ENCODE measurements at places on chromosomes 12 and 14.

DNA sequence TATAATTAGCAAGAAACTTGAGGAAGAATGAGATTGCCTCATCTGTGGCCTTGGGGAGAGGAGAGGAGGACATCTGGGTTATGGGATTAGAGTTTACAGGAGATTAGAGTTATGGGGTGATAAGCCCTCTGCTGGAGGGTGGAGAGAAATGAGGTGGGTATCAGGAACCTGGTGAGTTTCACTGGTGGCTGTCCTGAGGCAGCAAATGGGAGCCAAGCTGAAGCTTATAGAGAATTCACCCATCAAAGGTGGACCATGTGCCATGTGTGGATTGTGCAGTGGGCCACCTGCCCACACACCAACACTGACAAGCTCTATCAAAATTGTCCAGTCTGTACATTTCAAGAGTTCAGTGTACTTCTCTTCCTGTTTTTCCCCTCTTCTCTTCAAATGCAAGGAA lies 135.3 kb downstream of the AEBP2 start:
- DNase-seq: no peak

GRCh38 chr12:47554046-47554653 lies 151.7 kb downstream of the RPAP3 start:
- no peak for DNase-seq

DNA sequence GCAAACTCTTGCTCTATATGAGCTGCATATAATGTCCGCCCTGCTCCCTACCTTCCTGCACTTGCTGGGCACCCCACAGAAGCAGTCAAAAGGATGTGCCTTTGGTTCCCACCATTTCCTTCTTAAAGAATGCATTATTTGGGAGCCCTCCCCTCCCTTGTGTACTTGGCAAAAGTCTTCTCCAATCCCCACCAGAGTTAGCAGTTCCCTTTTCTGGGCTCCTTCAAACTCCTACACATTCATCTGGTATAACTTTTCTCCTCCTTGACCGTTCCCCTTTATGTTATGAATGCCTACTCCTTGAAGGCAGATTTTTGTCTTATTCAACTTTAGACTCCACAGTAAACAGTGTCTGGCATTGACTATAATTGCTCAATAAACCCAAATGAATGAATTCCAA lies 27.8 kb downstream of the AREL1 start:
- no peak for DNase-seq

- DNase-seq: no peak
These were observed 48.2 kb downstream of the PLEKHA5 start for GRCh38 chr12:19177754-19178153.

GRCh38 chr14:36656687-36657398 lies 4.8 kb upstream of the PAX9 start:
- no peak for DNase-seq

- no peak for DNase-seq
These were observed 1.1 kb upstream of the SUSD6 start for GRCh38 chr14:69610020-69610873.

GRCh38 chr14:86641310-86641709 lies 1111.4 kb downstream of the FLRT2 start:
- DNase-seq: no peak

DNA sequence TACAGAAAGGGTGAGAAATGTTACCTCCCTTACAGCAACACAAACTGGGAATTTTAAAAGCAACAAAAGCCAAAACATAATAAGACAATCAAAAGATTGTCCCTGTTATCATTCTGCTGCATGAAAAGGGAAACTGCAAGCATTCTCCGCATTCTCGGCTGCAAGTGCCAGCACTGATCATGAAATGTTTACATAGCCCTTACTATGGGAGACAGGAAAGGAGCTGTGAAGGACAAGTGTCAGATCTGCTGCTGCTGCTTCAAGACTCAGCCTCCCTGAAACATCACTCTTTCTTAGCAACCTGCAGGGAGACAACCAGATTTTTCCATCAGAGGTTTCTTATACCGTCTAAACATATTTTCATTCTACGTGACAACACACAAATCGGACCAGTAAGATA lies 20.1 kb downstream of the DENND5B start:
- no peak for DNase-seq

DNA sequence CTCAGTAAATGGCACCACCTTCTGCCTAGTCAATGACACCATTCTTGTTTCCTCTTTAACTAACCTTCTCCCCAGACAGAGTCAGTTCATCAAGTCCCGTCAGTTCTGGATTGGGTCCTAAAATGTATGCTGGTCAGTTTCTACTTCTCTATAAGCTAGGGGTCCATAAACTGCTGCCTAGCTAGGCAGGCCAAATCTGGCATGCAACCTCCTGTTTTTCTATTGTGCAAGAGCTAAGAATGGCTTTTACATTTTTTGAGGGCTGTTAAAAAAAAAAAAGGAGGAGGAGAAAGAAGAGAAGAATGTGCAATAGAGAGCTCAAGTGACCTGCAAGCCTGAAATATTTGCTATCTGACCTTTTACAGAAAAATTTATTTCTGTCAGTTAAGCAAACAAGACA lies 6.4 kb upstream of the TMED10 start:
- no peak for DNase-seq

- DNase-seq: no peak
These were observed 341.6 kb upstream of the FKBP4 start for GRCh38 chr12:2453076-2453760.

DNA sequence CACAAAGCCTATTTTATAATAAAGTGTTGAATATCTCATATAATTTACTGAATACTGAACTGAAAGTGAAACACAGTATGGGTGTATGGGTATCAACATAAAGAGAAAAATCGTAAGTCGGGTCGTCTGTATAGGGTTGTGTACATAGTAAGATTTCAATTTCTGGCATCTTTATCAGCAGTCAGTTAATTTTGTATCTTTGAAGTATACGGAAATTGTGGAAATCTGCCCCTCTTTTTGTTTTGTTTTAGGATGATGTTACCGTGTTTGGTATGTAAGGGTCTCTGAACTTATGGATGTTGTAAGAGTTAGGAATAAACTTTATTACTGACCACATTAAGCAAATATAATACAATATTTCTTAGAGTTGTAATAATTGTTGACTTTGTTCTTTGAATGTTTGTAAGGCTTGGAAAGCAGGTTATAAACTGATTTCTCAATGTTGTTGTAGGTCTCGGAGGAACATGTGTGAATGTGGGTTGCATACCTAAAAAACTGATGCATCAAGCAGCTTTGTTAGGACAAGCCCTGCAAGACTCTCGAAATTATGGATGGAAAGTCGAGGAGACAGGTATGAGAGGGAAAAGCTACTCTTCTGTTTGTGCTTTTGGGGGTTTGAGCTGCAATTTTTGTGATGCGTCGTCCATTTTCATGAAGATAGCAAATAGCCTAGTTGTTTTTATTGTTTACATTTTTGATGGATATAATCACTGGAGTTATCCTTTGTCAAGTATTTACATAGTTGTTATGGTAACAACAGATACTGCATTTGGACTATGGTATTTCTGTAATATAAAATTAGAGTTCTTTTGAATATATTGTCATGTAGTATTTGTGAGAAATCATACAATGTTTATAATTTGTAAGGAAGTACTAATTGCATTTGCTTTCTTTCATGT lies 12.0 kb downstream of the EID3 start:
- DNase-seq: no peak

- no peak for DNase-seq
These were observed 89.5 kb upstream of the OTX2 start for GRCh38 chr14:56899829-56900228.

- no peak for DNase-seq
These were observed 36.4 kb upstream of the TUNAR start for GRCh38 chr14:95840094-95840700.

- DNase-seq: no peak
These were observed 15.4 kb downstream of the KCNC2 start for GRCh38 chr12:75194250-75194649.

- no peak for DNase-seq
These were observed 9.1 kb upstream of the ATG101 start for GRCh38 chr12:52060498-52061177.

GRCh38 chr12:121921066-121921465 lies 2.7 kb downstream of the CFAP251 start:
- no peak for DNase-seq

DNA sequence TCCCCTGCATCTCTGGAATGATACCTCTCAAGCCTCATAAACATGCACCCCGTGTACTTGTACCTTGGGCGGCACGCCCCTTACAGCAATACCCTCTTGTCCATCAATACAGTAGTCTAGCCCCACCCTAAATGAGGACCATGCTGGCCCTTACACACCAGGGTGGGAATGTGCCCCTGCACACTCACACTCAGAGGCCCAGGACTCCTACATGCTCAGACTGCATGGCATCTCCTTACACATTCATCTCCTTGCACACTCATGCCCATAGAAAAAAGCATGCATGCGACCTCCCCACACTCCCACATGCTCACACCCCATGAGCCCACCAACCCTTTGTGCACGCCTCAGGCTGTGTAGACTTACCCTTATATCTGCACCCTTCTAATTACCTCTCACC lies 22.0 kb downstream of the ITGA7 start:
- DNase-seq: no peak

GRCh38 chr12:79689477-79690141 lies 1.2 kb downstream of the PAWR start:
- peak; percentile 78 for DNase-seq

DNA sequence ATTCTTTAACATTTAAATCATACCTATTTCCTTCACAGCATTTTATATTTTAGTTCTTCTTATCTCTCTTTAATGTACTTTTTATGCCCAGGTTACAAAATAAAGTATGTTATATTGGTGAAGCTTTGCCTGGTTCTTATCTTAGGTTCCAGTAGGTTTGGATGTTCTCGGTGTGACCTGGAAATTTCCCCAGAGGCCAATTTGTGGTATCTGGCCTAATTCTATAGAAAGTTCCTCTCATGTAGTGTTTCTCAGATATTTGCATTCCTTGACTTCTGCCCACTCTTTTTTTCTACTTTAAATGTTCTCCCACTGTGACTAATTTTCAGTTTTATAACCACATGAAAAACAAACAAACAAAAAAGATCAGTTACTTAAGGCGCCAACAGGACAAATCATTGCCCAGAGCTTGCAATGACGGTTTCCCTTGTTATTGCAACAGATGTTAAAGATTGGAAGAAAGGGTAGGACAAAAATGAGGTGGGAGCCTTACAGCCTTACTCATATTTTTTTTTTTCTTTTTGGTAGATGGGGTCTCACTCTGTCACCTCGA lies 41.2 kb upstream of the PPM1H start:
- DNase-seq: no peak

DNA sequence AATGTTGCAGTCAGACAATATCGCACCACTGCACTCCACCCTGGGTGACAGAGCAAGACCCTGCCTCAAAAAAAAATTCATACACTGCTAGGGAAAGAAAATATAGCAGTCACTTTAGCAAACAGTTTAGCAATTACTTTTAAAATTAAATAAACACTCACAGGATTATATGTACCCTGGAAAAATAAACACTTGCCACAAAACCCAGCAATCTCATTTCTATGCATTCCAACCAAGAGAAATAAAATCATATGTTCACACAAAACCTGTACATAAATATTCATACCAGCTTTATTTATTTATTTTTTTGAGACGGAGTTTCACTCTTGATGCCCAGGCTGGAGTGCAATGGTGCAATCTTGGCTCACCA lies 20.2 kb downstream of the ATXN2 start:
- no peak for DNase-seq

DNA sequence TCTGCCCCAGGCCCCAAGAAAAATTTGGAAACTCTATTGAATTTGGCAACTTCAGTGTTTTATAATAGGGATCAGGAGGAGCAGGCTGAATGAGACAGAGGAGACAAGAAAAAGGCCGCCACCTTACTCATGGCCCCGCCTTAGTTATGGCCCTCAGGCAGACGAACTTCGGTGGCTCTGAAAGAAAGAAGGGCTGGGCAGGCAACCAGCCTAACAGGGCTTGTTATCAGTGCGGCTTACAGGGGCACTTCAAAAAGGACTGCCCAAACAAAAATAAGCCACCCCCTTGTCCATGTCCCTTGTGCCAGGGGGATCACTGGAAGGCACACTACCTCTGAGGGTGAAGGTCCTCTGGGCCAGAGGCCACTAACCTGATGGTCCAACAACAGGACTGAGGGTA lies 146.3 kb upstream of the ATF7IP start:
- DNase-seq: no peak

GRCh38 chr12:120078868-120079267 lies 37.7 kb downstream of the RAB35 start:
- no peak for DNase-seq

GRCh38 chr12:69007101-69007854 lies 74.3 kb upstream of the CPM start:
- DNase-seq: no peak

DNA sequence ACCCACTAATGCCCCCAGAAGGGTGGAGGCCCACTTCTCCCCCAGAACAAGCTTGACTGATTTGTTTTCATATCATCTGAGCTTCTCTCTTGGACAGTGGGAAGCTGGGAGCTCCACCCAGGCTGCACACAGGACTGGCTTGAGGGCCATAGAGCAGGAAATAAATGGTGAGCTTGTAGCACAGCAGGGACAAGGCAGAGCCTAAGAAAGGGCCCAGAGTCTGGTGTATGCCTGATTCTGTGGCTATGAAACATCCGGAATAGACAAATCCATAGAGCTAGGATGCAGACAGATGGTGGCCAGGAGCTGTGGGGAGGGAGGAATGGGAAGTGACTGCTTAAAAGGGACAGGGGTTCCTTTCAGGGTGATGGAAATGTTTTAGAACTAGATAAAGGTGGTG lies 79.0 kb downstream of the ARL6IP4 start:
- no peak for DNase-seq
